T47D (cell line): ENCODE measurements at places on chromosomes 6 and 20.
A peak's percentile ranks its signal among the peaks of the same experiment; 100 is the strongest.

- peak; percentile 86 for DNase-seq
Observed at GRCh38 chr20:50467718-50468356, 42.3 kb upstream of the PTPN1 start.

DNA sequence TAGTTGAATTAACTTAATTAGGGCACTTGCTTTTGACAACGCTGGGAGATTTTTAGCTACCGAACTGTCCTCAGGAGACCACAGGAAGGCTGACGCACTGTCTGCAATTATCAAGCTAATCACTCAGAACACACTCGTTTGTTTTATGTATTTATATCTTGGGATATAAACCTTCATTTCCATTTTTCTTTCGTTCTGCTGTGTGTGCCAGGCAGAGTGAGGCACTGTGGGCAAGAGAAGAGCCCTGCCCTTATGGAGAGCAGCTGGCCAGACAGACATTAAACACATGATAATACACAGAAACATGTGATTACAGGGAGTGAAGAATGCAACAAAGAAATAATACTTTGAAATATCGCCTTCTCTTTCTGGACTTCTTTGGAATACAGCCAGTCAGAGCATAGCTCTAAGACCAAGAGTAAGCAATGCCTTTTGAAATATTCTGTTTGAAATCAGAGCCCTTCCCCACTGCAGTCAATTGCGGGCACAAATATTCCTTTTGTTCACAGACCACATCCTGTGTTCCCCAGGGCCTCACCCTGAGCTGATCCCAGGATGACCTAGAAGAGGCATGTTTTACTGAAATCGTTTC, 96.8 kb downstream of the ANKRD60 start:
- no peak for DNase-seq

GRCh38 chr6:2725999-2726567, 24.6 kb downstream of the MYLK4 start:
- no peak for DNase-seq

DNA sequence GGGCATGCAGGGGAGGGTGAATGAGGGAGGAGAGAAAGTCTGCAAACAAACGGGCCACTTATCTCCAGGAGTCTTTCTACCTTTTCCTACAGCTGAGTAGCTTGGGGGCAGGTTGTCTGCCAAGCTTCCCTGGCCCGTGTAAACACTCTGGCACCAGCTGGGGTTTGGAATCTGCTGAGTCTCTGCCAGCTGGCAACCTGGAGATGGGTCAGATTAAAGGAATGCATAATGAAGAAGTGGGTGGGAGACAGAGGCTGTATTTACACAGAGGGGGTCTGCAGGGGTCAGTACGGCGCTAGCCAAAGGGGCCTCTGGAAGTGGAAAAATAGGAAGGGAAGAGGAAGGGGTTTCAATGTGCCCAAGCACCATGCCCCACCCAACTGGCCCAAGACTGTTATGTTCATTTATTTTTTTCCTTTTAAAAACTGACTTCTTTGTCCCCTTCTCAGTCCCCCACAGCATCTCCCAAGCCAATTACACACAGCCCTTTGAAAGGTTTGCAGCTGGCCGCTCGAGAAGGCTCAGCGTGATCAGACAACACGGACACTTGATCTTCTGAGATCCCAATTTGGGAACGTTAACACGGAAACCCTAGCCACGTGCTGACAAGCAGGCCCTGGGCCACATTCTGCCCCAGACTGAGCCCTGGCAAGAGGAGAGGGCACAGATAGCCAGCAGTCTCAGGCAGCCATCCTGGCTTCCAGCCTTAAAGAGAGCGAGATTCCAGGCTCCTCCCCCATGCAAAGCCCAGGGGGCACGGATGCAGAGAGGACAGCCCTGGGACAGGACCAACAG, 25.2 kb downstream of the TRAM2 start:
- DNase-seq = no peak

GRCh38 chr6:170044836-170045562, 245.9 kb downstream of the DLL1 start:
- DNase-seq = no peak

GRCh38 chr6:87925373-87926060, 122.1 kb upstream of the SPACA1 start:
- no peak for DNase-seq

DNA sequence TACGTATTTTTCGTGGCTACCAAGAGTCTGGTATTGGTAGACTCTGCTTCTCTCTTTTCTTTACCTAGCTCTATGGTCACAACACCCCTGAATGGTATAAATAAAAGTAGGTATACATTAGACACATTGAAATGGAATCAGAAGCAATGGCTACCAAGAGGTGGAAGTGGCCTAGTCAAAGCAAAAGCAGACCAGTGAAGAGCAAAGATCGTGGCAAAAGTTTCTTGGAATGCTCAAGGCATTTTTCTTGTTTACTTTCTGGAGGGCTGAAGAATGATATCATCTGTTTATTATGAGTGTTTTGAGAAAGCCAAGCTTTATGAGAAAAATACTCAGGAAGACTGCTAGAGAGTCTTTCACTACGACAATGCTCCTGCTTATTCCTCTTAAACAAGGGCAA, 28.6 kb upstream of the MOCS1 start:
- DNase-seq = peak; percentile 69

GRCh38 chr6:40256224-40256623, 322.0 kb upstream of the MOCS1 start:
- DNase-seq = no peak

GRCh38 chr6:113672491-113673149, 184.5 kb upstream of the MARCKS start:
- DNase-seq = no peak
